ENCODE measurements at places on chromosomes 5 and 9.

DNA sequence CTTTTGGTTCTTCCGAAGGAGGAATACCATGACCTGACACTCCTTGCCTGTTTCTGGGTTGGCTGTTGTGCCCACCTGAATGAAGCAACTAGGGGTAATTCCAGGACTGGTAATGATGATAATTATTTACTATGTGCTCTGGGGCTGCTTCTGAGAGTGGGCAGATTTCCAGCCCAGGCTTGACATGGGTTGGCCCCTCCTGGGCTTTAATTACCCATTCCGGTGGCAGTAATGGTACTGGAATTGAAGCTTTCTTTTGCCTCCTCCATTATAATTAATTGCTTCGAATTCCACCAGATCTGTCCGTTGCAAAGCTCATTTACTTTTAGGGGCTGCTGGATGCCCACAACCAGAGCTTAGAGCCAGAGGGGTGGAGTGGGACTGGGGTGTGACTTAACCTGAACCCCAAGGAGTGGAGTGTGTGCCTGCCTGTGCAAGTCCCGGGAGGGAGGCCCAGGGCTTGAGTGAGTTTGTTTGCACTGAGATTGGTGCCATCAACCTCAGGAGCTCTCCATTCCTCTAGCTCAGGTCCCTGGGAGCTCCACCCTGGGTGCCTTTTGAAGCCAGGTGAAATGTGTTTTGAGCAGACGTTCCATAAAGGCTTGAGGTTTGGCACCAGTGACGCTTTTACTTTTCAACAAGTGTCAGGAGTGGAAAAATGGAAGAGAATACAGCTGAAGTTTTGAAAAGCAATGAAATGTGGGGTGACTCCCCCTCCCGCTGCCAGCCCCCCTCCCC is 214.6 kb downstream of the PDZD2 start:
- DNase-seq = no peak

GRCh38 chr5:6029811-6030271 is 348.5 kb downstream of the MED10 start:
- DNase-seq = no peak

DNA sequence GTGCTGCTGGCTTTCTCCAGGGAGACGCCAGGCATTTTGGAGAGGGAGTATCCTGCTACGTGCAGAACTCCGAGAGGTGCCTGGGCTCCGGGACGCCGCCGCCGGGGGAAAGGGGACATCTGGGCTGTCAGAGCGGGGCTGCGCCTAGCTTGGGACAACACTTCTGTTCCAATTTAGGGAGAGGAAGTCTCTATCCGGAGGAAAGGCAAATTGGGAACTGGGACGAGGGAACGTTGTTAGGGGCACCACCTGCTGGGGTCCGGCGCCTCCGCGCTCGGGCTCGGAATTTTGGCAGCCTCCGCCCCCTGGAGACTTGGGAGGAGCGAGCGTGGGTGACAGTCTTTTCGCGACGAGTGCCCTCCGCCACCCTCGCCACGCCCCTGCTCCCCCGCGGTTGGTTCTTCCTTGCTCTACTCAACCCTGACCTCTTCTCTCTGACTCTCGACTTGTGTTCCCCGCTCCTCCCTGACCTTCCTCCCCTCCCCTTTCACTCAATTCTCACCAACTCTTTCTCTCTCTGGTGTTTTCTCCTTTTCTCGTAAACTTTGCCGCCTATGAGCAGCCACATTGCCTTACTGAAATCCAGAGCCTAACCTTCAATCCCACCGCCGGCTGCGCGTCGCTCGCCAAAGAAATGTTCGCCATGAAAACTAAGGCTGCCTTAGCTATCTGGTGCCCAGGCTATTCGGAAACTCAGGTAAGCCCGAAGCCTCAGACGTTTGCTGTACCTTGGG is 1.6 kb downstream of the TSLP start:
- DNase-seq = no peak

- DNase-seq = no peak
Measured at GRCh38 chr9:128101690-128102089, 25.8 kb downstream of the PTGES2 start.

GRCh38 chr5:39986614-39987013 is 561.8 kb upstream of the DAB2 start:
- DNase-seq = no peak

DNA sequence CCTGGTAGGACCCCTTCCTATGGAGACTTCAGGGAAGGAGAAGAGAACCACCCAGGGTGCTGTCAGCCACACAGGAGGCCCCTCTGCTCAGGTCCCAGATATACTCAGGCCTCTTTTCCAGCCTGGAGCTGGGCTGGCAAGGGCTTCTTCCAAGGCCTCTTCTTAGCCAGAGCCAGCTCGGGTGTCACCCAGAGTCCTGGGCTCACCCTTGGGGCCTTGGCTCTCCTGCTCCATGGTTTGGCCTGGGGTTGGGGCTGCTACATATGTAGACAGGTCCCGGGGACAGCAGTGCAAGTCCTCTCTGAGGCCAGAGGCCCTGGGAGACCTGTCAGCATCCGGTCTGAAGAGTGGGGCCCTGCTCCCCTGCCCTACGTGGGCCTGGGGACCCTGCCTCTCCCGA is 22.8 kb downstream of the PAEP start:
- no peak for DNase-seq

GRCh38 chr9:99171225-99172123 is 50.3 kb downstream of the ALG2 start:
- no peak for DNase-seq

DNA sequence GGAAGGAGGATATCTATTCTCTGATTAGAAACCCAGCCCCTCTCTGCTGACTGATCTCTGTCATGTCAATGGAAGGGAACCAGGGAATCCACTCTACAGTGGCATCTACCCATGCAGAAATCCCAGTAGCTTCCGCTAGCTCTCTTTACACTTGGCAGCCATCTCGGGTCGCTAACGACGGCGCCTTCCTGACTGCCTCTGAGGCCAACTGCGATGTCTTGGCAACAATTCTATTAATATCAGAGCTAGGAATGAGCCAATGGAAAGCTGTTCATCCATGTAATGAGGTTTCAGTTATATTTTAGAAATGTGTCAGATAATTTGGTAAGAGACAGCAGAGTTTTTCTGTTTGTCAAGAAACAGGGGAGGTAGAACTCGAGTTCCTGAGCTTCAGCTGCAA is 67.6 kb upstream of the ATP10B start:
- DNase-seq = no peak

GRCh38 chr5:34976347-34976746 is 47.0 kb downstream of the DNAJC21 start:
- no peak for DNase-seq

GRCh38 chr9:129934780-129935179 is 99.5 kb downstream of the USP20 start:
- no peak for DNase-seq

- DNase-seq = no peak
Measured at GRCh38 chr9:20658677-20659473, 25.2 kb upstream of the FOCAD start.

DNA sequence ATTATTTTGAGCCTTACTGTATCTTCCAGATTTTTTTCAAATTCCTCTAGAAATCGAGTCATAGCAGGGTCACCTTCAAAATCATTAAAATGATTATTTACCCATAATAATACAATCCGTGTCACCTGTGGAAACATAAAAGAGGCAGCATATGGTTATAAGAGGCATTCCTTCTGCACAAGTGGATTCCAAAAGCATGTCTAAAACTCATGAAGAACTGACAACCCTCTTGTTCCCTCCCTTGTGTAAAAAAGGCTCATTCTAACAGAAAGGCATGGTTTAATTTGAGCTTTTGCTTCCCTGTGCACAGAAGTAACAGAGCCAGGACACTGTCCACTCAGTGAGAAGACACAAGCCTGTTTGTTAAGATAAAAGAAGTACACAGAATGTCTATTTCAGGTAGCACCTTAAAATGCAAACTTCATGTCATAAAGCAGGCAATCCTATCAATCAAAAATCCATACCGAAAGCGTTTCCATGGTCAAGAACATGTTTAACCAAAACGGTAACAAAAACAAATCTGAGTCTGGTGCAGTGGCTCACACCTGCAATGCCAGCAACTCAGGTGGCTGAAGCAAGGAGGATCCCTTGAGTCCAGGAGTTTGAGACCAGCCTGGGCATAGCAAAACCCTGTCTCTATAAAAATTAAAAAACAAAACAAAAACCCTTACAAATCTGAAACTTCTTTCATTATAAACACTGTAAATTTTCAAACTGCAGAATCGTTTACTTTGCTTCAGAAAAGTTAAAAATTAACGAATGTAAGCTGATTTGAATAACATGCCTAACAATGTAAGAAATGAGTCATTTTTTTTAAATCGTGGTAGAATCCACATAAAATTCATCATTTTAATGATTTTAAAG is 139.3 kb downstream of the RAPGEF6 start:
- no peak for DNase-seq

- peak; percentile 72 for DNase-seq
Measured at GRCh38 chr9:115691693-115692092, 461.9 kb upstream of the PAPPA start.

DNA sequence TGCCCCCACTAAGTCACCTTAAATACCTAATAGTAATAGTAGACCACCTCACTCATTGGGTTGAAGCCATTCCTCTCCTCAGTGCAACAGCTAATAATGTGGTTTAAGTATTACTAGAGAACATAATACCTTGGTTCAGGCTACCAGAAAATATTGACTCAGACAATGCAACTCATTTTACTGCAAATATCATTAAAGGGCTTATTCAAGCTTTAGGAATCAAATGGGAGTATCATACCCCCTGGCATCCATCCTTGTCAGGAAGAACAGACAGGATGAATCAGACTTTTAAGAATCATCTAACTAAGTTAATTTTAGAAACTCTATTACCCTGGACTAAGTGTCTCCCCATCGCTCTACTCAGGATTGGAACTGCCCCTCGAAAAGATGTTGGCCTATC is 6.8 kb upstream of the RNF180 start:
- no peak for DNase-seq

- no peak for DNase-seq
Measured at GRCh38 chr9:105280691-105281090, 36.2 kb downstream of the SLC44A1 start.

DNA sequence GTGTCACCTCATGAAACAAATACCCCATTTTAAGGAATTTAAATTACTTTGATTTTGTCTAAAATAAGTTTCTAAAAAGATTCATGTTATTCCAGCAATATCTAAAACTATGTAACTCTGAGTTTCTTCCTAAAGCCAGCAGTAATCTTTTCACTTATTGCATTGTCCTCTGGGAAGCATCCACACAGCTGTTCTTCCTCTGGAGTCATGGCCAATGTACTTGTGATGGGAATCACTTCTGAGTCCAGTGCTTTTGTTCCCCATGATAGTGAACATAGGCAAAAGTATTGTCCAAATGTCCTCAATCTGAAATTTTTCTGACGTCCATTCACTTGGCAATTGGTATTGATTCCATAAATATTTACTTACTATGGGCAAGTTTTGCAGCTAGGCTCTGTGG is 125.0 kb downstream of the STARD4 start:
- DNase-seq = no peak

- DNase-seq = no peak
Measured at GRCh38 chr5:148682058-148683026, 28.0 kb upstream of the HTR4 start.

- no peak for DNase-seq
Measured at GRCh38 chr9:78565481-78565880, 268.6 kb downstream of the PSAT1 start.

- DNase-seq = no peak
Measured at GRCh38 chr5:168216989-168217388, 74.5 kb upstream of the WWC1 start.

DNA sequence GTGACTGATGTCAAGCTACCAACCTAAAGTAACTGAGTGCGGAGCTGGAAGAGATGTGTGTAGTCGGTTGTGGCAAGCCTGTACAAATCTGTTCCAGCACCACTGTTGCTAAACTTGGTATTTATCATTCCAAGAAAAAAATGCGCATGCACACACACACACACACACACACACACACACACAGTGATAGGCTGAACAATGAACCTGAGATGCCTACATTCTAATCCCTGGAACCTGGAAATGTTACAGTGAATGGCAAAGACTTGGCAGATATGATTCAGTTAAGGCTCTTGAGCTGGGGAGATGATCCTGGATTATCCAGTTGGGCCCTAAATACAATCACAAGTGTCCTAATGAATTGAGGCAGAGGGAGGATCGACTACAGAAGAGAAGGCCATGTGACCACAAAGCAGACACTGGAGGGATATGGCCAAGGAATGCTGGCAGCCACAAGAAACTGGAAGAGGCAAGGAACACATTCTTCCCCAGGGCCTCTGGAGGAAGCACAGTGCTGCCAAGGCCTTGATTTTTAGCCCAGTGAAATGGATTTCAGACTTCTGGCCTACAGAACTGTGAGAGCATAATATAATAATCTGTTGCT is 49.7 kb upstream of the LHFPL2 start:
- no peak for DNase-seq

DNA sequence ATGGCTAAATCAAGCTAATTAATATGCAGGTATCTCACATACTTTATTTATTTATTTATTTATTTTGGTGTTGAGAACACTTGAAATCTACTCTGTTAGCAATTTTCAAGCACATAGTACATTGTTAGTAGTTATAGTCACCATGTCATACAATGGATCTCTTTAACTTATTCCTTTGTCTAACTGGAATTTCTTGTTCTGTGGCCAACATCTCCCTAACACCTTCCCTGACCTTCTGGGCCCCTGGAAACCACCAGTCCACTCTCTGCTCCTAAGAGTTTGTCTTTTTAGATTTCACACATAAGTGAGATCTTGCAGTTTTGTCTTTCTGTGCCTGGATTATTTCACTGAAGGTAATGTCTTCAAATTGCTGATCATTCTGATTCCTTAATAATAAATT is 229.1 kb downstream of the SEMA5A start:
- DNase-seq = no peak

- DNase-seq = no peak
Measured at GRCh38 chr5:42962124-42962523, 78.0 kb downstream of the ANXA2R start.

- no peak for DNase-seq
Measured at GRCh38 chr5:42990892-42991291, 49.2 kb downstream of the ANXA2R start.

GRCh38 chr9:72597181-72597517 is 75.7 kb downstream of the TMC1 start:
- DNase-seq = no peak

- DNase-seq = no peak
Measured at GRCh38 chr9:35226651-35227050, 64.8 kb downstream of the UNC13B start.

GRCh38 chr9:124452841-124453585 is 2.8 kb downstream of the ADGRD2 start:
- DNase-seq = no peak

- DNase-seq = no peak
Measured at GRCh38 chr5:92455011-92455410, 1071.9 kb upstream of the ARRDC3 start.

GRCh38 chr5:142551338-142552067 is 134.4 kb downstream of the FGF1 start:
- no peak for DNase-seq

GRCh38 chr5:174556756-174557155 is 167.6 kb upstream of the MSX2 start:
- DNase-seq = no peak

GRCh38 chr9:134343637-134344036 is 17.4 kb downstream of the RXRA start:
- no peak for DNase-seq

DNA sequence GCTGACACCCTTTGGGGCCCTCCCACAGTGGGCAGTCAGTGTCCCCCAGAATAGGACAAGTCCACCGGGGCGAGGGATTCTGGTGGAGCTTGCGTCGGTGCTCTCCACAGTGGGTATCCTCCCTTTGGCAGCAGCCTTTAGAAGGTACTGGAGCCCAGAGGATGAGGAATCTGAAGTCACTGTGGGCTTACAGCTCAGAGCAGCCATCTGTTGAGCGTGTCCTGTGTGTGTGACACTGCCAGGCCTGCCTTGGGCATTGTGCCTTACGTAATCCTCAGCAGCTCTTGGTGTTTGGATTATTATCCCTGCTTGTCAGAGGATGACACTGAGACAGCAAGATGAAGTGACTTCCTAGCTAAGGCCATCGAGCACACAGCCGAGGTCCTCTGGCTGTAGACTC is 12.6 kb downstream of the URM1 start:
- no peak for DNase-seq

All from HFF-Myc (cell line).